ENCODE measurements at places on chromosomes 2 and 18. TPM values are rescaled to one million over a fixed set of nuclear protein-coding genes. Genes with fewer than 3 reads are reported as not detected.
A peak's percentile ranks its signal among the peaks of the same experiment; 100 is the strongest.

Gene SNED1
- 7.4 TPM for total RNA-seq

Gene ZNF521
- total RNA-seq, result 28.8 TPM

Gene CYP27A1
- 7.9 TPM for total RNA-seq

Gene CNTNAP5
- not detected for total RNA-seq

Gene TXNDC2
- not detected for total RNA-seq

Gene PLEKHH2
- 1.1 TPM for total RNA-seq

Gene SCTR
- total RNA-seq, result 1.0 TPM

Gene ANKMY1
- total RNA-seq, result 5.1 TPM

Gene OBSL1
- 190 TPM for total RNA-seq

Gene CFC1
- not detected for total RNA-seq

Gene OR6B2
- total RNA-seq, result not detected

Gene SLC4A5
- 2.2 TPM for total RNA-seq

Gene NEU2
- not detected for total RNA-seq

Gene CXCR4
- 3.6 TPM for total RNA-seq

Gene HAAO
- 1.9 TPM for total RNA-seq

- DNase-seq, result peak; percentile 50
Measured at GRCh38 chr2:121626777-121627524, 22.3 kb downstream of the CLASP1 start.

DNA sequence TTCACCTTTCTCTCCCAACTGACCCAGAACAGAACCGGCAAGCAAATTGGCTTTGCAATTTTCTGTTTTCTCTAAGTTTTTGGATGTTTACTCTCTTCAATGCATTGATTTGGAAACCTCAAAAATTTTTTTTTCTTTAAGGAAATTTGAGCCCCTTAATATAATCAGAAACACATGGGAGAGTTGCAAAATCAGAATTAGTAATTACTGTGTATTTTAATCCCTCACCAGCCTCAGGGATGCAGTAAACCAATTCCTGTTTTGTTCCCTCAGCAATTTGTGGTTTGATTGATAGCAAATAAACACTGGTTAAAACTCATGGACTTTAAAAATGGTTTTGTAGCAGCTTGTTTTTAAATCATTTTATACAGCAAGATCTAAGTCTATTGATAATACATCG, 281.5 kb downstream of the NEDD4L start:
- no peak for DNase-seq

- no peak for DNase-seq
Measured at GRCh38 chr2:144796936-144797335, 277.0 kb upstream of the ZEB2 start.

DNA sequence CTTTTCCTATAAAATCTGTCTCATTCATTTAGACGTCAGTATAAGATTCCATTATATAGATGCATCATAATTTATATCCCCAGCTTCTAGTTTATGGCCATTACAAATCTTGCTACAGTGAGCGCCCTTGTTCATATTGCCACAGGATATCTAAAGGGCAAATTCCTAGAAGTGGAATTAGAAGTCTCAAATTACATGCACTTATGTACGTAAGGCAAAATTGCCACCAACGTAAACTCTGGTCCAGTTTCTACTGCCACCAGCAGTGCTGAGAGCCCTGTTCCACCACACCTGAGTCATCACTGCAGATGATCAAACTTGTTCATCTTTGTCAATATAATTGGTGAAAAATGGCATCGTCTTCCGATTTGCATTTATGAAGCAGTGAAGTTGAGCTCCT, 90.9 kb upstream of the ID2 start:
- no peak for DNase-seq

DNA sequence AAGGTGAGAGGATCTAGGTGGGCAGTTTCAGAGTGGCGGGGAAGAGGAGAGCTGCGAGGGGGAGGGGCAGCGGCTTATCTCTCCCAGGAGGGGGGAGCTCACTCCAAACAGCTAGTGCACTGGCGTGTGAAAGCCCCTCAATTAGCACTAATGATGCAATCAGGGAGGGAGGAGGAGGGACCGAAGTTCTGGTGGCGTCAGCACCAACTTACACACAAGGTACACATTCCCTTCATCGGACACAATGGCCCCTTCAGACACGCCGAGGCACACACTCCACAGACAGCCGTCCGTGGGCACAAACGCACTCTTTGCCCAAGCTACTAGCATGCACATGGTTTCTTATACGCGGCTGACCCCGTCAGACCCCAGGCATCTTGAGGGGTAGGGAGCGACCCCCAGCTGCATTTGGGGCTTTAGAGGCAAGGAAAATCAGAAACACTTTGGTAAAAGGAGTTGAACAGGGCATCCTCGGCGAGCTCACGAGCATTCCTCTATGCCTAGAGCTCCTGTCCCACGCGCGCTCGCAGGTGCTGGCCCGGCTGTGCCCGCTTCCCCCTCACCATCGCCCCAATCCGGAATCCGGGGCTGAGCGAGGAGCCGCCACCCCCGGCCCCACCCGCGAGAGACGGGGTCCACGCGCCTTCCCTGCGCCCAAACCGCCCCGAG, 868 bp upstream of the PKDCC start:
- DNase-seq, result peak; percentile 47

DNA sequence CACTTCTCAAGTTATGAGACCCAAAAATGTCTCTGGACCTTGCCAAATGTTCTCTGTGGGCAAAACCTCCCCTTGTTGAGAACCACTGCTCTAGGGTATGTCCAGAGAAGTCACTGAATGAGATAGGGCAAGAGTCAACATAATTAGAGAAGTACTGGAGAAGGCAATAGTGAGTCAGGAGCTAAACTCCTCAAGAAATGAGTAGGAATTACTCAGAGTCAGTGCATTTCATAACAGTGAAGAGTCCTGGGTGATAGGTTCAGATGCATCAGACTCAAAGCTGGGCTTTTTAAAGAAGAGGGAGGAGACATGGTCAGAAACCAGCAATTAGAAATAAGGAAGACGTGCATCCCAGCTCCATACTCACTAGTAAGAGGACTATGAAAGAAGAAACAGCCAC, 38.6 kb upstream of the IHH start:
- no peak for DNase-seq

GRCh38 chr2:145598434-145598833, 1078.5 kb upstream of the ZEB2 start:
- DNase-seq, result no peak

DNA sequence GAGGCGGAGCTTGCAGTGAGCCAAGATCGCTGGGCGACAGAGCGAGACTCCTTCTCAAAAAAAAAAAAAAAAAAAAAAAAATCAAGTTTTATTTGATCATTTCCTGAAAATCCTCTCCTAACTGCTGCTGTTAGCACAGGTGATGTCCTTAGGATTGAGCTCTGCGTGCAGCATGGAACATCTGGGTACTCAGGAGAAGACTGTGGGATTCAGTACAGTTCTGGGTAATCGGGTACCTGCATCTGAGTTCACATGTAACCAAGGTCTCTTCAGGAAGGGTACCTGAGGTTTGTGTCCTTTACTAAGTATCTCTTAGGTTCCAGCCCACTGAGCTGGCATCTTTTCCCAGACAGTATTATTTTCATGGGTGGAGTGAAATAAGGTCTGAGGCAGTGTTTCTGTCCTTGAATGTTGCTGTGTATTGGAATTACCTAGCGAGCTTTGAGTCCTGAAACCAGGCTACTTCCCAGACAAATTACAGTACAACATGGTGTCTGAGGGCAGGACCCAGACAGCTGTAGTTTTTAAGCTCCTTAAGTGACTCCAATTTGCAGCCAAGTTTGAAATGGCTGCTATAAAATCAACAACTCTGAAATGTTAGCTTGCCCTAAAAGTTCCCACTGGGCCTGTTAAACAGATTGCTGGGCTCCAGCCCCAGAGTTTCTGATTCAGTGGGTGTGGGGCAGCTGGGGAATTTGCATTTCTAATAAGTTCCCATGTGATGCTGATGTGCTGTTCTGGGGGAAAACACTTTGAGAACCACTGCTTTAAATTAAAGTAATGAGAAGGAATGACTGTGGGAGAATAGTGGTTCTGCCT, 120.5 kb downstream of the PMAIP1 start:
- DNase-seq, result no peak

- no peak for DNase-seq
Measured at GRCh38 chr18:8525692-8526091, 83.5 kb upstream of the RAB12 start.

GRCh38 chr18:22211657-22212056, 42.3 kb downstream of the GATA6 start:
- DNase-seq, result no peak

DNA sequence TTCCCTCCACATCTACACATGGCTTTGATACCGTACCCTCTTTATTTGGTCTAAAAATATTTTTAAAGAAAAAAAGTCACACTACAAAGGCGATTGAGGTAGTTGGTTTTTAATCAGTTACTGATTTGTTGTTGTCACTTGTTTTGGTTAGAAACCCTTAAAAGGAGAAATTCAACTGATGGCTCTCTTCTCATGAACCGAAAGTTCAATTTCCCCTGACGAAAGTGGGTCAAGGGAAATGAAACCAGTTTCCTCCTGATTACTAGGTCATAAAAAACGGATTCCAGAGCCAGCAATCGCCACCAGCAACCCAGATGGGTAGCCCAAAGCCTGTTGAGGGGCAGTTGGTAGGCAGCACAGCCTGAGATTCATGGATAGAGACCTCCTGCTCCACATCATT, 63.2 kb downstream of the DLGAP1 start:
- DNase-seq, result no peak

- no peak for DNase-seq
Measured at GRCh38 chr2:23460228-23460627, 75.2 kb downstream of the KLHL29 start.

GRCh38 chr2:68172990-68173700, 15.5 kb downstream of the PNO1 start:
- DNase-seq, result no peak

- DNase-seq, result no peak
Measured at GRCh38 chr18:45467945-45468344, 147.3 kb upstream of the SLC14A2 start.

GRCh38 chr2:236229186-236229585, 35.0 kb downstream of the ASB18 start:
- DNase-seq, result no peak

GRCh38 chr18:69789794-69790193, 157.9 kb downstream of the CD226 start:
- DNase-seq, result no peak

DNA sequence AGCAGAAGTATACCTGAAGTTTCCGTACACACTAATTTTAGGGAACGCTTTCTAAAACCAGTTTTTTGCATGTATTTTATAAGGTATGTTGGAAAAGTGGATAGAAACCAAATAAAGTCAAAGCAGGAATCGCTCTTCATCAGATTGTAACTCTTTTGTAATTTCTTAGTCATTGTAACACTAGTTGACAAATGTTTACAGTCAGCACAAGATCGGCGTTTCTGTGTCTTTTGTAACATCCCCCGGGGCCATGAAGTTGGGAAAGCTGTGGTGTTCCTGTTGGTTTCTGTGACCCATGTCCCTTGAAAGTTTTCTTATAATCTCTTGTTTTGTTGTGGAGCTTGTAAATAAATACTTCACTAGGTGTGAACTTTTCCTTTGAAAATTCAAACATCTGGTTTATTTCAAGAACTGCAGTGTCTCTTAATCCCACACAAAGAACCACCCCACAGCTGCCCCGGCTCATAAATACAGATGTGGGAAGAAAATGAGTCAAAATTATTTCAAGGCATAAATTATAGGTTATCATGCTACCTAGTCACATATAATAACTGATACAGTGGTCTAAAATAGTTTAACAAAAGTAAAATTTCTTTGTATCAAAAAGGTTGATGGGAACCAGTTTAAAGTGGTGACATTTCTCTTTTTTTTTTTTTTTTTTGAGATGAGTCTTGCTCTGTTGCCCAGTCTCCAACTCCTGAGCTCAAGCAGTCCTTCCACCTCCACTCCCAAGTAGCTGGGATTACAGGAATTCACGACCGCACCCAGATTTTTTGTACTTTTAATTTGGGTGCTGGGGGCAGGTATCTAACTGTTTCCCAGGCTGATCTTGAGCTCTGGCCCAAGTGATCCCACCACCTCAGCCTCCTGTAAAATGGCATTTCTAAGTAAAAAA, 751 bp upstream of the NMI start:
- no peak for DNase-seq

DNA sequence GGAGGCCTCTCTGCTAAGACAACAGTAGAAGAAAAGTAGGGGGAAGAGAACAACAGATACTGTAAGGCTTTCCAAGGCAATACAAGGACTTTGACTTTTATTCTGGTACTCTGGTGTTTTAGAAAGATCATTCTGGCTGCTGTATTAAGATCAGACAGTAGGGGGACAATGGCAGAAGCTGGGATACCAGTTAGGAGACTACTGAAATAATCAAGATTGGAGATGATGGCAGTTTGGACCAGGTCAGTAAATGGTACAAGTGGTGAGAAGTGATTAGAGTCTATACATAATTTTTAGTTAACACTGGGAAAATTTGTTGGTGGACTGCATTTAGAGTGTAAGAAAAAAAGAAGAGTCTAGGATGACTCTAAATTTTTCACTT, 139.7 kb downstream of the ROCK1 start:
- DNase-seq, result no peak

DNA sequence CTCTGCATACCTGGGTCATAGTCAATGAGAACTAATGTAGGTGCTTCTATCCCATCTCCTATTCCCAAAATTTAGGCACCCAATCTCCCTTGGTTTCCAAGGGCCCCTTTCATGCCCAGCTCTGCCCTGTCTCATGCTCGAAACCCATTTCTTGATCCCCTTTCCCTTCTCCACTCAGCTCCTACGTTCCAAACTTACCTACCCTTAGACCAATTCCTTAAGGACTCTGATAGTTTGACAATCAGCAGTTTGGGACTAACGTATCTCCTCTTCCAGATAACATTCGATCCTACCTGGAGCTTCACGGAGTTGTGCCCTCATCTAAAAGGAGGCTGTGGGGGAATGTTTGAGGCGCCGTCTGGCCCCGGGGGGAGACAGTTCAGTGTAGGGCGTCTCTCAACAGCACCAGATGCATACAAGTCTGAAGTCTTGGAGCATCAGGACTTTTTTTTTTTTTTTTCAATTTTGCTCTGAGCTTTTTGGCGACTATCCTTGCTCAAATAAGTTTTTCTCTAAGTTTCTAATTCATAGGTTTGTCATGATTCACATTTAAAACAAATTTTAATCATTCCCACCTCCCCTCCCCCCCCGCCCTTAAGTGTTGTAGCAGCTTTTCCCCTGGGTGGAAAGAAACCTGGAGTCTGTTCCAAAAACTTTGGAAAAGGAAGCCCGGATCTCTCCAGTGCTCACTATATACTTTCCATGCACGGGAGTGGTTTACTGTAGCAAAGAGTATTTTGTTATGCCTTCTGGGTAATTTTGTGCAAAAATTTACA, 141.2 kb upstream of the LGALSL start:
- DNase-seq, result no peak

- no peak for DNase-seq
Measured at GRCh38 chr2:8599421-8600242, 82.2 kb upstream of the ID2 start.

GRCh38 chr2:176999301-176999700, 213.3 kb upstream of the HNRNPA3 start:
- no peak for DNase-seq

- DNase-seq, result no peak
Measured at GRCh38 chr2:178527592-178527991, 47.3 kb downstream of the PLEKHA3 start.

Data from left ventricle myocardium superior (tissue), 1 donor.